Fibroblast of the conjunctiva (primary cell): ENCODE measurements at places on chromosomes 2 and 18.
A peak's percentile ranks its signal among the peaks of the same experiment; 100 is the strongest.

DNA sequence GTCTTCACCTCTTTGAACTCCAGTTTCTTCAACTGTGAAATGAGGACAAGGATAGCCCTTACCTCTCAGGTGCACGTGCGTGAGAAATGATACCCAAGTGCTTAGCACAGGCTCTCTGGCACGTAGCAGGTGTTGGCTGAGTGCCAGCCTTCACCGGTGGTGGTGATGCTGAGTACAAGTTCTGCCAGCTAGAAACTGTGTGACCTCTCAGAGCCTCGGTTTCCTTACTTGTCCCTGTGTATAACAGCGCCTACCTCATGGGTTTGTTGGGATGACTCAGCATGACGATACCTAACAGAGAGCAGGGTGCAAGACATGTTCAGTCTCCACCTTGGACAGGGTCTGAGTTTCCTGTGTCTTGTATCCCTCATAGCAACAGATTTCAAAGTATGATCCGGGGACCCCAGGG, 205.1 kb downstream of the TNS1 start:
- no peak for DNase-seq

DNA sequence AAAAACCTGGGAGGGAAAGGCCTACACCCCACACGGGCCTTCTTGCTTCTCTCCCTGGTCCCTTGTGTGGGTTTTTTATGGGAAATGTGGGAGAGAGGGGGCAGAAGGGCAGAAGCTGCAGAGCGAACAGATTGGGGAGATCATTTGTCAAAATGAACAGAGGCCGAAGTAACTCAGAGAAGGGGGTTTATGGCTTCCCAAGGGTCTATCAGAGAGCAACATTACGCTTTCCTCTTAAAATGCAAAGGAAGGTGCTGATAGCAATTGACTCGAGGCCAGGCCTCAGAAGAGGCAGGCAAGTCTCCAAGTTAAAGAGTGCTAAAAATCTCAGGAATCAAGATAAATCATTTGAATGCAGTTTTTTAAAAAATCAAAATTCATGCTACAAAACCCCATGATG, 101.5 kb downstream of the SGPP2 start:
- no peak for DNase-seq

- DNase-seq: no peak
Observed at GRCh38 chr18:54774423-54774822, 53.9 kb upstream of the RAB27B start.

GRCh38 chr2:170115501-170116229, 62.3 kb upstream of the MYO3B start:
- no peak for DNase-seq

- no peak for DNase-seq
Observed at GRCh38 chr2:25453199-25453905, 111.6 kb upstream of the DNMT3A start.

DNA sequence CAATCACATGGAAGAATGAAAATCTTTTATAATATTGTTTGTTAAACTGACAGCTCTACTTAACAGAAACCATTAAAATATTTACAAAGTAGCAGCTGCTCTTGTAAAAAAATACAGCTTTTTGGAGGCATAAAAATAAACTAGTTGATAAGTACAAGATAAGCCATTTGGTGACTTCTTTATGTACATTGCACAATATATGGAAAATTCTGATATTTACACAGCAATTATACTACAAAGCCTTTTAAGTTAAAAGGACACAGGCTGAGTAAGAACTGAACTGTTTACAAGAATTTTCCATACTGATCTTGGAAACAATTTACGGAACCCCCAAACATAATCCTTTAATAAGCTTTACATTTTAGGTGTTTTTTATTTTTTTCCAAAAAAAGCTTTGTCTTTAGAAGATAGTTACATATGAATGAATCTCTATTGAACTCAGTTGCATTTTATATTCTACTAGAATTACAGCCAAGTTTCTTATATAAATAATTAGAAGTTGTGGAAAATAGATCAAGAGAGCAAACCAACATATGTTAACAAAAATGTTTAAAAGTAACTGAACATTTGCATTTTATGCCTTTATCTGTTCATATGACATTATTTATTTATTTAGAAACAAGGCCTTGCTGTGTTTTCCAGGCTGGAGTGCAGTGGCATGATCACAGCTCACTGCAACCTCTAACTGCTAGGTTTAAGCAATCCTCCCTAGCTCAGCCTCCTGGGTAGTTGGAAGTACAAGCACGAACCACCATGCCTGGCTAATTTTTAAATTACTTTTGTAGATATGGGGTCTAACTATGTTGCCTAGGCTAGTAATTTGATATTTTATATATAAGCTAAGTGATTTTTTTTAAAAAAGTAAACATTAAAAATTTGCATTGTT, 142.5 kb downstream of the OTX1 start:
- no peak for DNase-seq

GRCh38 chr2:133737242-133737993, 169.2 kb upstream of the NCKAP5 start:
- DNase-seq: no peak

- DNase-seq: no peak
Observed at GRCh38 chr2:182142062-182142461, 156.4 kb downstream of the PPP1R1C start.

DNA sequence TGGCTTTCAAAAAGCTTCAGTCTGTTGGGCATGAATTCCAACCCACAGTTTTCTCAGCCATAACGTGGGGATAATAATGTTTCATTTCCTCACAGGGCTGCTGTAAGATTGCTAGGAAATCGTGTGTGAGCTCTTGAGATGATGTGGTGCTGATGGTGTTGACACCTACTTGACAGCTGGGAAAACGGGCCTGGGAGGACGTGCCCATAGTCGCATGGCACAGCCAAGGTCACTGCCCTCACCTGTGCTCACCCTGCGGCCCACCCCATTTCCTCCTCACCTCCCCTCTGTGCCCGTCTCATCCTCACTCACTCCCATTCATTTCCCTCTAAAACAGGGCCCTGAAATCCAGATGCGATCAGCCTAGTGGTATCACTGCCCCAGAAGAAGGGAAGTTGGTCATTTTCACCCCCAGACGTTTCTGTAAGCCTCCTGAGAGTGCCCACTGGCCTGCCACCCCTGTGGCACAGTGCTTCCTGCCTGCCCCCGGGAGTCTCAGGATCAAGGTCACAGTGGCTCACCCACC, 33.0 kb downstream of the DPYSL5 start:
- DNase-seq: no peak

DNA sequence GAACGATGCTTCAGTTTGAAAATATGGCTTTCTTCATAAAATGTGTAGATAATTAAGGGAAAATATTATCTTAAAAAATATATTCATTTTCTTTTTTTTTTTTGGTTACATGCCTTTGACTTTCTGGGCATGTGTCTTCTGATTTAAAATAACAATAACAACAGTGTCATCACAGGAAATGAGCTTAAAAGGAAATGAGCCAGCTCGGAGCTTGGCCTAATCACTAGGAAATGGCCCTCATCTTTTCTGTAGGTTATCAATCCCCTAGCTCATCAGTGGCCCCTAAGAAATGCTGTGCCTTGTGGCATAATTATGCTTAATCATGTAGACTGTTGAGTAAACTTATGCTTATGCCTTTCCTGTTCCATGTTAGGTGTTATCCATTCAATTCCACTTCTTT, 141.8 kb upstream of the FHL2 start:
- no peak for DNase-seq

DNA sequence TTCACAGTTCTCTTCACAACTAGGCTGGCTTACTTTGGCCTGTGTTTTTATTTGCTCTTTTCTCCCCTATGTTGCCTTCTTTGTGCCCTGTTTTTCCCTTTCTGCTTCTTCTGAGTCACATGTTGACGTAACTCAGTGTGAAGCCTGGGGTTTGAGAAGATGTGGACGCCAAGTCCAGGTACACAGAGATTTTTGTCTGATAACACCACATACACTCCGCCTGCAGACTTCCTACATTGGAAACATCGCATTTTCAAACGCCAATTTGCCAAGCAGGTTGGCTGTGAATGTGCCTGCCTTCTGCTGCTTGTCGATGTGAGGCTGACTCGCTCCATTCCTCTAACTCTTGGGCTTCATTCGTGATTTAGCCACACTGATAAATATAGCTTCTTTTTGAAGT, 62.6 kb upstream of the FN1 start:
- DNase-seq: no peak

- DNase-seq: no peak
Observed at GRCh38 chr2:235694721-235695601, 201.1 kb downstream of the AGAP1 start.

DNA sequence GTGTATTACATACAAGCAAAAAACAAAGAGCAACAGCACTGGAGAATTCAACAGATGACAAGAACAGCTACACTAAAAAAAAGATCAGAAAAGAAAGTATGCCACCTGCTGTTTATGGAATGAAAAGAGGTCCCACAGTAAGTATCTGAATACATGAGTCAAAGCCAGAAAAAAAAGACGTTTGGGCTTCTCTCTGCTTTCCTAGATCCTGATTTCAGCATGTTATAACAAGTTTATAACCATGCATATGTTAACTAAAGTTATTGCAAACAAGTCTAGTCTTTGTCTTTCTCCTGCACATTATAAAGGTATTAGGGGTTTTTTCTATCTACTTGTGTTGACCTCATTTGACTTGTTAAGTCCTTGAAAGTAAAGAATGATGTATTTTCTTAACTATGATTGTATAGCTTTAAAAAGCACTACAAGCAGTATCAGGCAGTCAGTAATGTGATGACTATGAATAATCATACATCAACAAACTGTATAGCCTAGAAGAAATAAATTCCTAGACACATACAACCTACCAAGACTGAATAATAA, 108.5 kb upstream of the COL5A2 start:
- peak; percentile 86 for DNase-seq

- no peak for DNase-seq
Observed at GRCh38 chr2:8643996-8644356, 37.9 kb upstream of the ID2 start.

DNA sequence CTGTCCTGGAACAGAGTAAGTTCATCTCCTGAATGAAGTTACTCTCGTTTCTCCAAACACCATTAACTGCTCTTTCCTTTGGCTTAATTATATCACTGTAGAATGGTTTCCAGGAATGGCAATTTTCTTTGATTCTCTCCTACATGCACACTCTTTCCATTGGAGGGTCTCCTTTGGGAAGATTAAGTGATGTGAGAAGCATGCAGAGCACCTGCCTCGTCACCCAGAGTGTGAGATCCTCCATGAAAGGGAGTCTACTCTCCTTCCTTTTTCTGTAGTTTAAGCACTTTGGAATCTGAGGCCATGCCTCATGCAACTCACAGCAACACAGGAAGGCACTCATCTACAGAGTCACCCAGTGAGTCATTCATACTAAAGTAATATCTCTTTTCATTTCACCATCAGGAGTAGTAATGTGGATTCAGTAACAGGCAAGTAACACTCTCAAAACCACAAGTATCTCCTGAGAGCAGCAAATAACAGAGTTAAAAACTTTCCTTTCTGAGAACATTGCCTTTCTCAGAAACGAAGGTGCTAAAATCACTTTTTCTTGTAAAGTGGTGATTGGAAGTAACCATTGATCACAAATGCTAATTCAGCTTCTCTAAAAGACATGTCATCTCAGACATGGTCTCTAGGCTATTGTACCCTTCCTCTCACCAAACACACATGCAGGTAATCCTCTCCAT, 52.8 kb upstream of the IL1RL1 start:
- peak; percentile 92 for DNase-seq

GRCh38 chr2:10777111-10777841, 35.3 kb downstream of the PDIA6 start:
- DNase-seq: no peak

DNA sequence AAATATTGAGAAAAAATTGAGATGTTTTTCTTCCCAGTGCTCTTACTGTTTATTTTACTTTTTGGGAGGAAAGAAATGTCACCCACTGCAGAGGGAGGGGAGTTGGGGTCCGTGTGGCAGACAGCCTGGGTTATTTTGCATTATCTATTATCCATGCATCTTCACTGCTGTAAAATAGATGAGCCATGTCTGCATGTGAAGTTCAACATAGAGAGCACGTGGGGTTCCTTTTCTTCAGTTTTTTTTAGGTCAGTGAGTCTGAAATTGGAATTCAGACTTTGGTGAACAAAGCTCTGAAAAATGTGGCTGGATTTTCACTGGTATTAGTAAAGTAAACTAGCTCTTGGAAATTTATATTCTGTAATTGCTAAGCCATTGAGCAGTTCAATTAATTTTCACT, 2.4 kb downstream of the DCDC2C start:
- no peak for DNase-seq

DNA sequence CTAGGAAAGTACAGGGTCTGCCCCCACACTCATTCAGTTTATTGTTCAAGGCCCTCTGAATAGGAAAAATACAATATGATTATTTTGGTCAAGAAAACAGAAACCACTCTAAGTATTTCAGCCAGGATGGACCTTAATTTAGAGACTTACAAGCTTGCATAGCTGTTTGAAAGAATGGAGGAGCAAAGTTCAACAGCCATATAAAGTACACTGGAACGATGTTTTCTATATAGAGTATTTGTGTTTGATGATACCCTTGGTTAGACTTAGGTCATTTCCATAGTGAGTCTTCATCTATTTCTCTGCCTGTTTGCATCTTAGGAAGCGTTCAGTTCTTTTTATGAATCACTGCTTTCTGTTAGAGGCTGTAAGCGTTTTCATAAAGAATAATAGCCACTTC, 366.2 kb downstream of the NUP35 start:
- DNase-seq: no peak

DNA sequence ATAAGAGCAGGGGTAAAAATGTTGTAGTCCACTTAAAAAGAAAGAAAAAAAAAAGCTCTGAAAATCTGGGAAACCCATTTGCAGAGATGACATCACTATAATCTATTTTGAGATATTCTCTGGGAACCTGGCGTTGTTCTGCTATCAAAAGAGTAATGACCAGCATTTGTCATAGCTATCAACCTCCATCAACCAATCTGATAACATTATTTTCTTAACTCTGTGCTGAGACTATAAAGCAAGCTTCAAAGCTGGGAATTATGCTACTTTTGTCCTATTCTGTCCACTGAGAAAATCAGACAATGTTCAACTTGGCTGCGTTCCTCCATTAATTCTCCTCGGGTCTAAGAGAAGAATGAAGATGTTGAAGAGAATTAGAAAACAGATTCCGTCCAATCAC, 107.5 kb downstream of the STK39 start:
- DNase-seq: no peak

- peak; percentile 92 for DNase-seq
Observed at GRCh38 chr2:213216461-213216860, 65.0 kb upstream of the IKZF2 start.

DNA sequence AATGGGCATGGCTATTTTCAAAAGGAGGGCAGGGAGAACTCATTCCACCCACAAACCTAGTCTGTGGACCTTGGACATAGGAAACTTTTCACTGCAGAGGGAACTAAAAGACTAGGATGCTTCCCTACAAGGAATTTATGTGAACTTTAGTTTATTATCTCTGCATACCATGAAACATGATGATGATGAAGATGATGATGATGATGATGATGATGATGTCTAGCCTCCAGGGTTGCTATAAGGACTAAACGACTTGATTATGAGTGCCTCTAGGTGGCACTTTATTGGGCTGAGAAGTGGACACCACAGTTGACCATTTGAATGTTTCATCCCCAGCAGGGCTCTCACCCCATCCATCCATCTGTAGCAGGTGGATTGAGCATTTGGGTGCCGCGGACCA, 260.0 kb upstream of the TCF4 start:
- DNase-seq: no peak
